ENCODE measurements at places on chromosomes 2 and 18.

DNA sequence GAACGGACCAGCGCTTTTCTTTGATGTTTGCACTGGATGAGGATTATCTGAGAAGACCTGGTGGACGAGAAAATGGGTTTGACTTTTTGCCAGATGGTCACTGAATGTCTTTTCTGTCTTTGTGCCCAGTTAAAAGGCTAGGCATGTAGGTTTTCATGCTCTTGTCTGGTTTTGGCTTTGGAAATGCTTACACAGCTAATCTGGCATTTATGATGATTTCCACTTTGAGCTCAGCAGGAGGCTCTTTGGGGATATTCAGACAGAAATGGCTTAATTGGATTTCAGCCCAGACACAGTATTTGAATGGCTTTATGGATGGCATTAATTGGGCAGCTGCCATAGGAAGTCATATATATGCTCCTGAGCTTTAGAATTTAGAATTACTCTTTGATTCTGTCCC, 59.6 kb downstream of the NCK2 start:
- DNase-seq: no peak

DNA sequence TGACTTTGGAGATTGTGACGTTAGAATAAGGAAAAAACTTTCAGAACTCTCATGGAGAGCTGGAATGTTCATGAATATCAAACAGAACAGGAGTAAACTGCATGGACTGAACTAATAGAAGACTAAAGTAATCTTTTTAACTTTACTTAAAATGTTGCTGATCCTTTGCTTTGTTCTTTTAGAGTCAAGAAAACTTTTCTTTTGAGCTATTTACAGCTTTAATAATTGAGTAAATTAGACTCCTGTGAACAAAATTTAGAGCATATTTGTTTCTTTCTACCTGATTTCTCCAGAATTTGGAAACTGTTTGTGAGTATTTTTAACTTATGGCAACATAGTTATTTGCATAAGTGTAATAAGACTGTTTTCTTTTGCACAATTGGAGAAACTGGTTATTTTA, 146.3 kb downstream of the CDCA7 start:
- DNase-seq: no peak

DNA sequence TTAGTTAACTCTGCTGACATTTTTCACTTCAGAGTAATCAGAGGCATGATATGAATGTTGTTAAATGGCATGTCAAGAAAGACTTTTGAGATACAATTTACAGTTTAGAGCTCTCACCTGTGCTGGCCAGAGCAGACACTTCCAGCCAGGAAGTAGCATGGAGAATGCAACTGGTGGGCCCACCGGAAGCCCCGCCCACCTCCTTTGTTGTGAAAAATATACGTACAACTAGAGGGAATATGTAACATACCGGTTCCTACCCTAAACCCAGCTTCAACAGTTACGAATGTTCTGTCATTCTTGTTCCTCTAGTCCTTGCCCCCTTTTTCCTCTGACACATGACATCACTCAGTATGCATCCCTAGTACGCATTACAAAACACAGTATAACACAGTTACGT, 70.2 kb upstream of the ITM2C start:
- DNase-seq: peak; percentile 12

DNA sequence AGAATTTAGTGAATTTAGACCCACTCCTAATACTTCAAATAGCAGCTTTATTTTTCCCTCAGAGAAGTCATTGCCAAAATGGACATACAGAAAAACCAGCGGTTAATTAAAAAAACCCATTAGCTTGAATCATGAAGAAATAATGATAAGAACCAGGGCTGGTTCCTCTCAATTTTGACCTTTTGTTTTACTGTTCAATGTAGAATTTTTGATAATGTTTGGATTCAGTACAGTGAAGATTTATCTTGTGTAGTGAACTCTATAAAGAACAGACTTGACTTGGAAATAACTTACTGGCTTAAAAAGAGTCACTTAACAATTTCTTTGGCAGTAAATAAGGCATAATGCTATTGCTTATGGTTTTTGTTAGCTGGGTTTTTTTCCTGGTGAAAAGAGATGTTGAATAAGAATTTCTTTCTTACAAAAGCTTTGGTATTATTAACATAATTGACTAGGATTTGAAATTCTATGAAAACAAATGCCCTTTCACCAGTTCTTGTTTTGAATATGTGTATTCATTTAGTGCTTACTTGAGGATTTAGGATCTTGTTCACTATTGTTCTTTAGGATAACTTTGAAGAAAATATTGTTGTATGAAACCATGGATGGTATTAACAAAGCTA, 73.4 kb upstream of the ITPRID2 start:
- DNase-seq: no peak

GRCh38 chr18:10368456-10369453, 85.7 kb upstream of the APCDD1 start:
- no peak for DNase-seq

DNA sequence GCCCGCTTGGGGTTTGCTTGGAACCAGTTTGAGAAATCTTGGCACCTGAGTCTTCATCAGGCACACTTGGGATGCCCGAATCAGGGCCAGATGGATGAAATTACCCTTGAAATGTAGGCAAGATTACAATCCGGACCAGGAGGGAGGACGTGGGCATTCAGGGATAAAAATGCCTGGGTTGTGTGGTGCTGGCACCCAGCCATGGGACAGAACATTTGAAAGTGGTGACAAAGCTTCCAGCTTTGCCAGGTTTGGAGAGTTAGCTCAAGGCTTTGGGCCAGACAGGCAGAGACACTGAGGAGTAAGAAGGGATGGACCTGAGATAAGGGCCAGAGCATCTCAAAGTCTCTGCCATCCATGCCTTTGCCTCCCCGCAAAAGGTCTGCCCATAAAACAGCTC, 182.2 kb downstream of the TTC32 start:
- DNase-seq: no peak

GRCh38 chr2:204796581-204796980, 251.3 kb downstream of the PARD3B start:
- no peak for DNase-seq

GRCh38 chr2:68744366-68744912, 9.8 kb downstream of the ARHGAP25 start:
- DNase-seq: no peak

DNA sequence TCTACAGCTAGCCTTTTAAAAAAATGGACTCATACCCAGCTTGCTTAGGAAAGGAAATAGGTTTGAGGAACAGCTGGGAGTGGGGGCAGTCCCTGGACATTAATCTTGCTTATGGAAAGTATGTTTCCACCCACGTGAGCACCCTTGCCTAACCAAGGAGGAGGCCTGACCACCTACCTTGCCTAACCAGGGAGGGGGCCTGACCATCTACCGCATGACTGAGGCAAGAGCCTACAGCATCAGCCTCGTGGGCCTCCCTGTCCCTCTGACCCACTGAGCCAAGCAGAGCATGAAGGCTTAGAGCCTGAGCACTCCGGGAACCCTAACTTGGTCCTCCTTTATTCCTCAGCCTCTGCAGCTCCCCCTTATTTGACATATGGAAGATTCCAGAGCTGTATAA, 20.2 kb downstream of the PRKAG3 start:
- DNase-seq: no peak

DNA sequence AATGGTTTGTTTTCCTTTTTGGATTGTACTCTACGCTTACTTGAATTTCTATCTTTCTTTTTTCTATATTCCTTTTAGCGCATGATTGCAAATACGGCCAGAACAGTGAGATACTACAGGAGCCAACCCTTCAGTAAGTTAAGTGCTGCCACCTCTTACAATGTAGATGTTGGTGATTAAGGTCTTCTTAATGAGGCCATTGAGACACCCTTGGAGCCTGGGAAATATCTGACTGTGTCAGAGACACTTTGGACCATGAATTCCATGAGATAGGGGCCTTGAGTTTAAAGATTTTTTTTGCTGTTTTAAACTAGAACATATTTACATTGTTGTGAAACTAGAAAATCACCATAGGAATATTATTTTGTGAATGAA, 27.1 kb upstream of the MAP3K20 start:
- DNase-seq: no peak

DNA sequence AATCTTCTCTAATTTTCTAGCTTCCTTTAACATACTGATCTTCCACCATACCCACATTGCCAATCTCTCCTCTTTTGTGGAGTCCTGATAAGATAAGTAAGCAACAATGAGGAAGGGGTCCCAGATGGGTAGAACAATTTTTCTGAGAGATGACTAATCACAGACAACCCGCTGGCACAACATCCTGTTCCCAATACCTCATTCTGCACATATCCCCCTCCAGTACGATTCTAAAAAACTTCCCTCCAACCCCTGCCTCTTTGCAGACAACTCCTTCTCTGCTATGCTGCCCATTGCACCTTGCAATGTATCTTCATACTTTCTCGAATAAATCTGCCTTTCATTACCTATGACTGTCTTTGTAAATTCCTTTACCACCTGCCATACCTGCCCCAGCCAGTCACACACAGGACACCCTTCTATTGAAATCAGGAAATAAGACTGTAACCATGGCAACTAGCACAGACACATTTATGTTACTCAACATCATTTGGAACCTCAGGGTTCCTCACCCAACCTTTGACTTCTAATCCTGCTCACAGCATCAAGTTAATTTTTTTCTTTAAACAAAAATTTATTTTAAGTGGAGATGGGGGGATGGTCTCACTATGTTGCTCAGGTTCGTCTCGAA, 7.4 kb upstream of the EXOC6B start:
- DNase-seq: no peak

DNA sequence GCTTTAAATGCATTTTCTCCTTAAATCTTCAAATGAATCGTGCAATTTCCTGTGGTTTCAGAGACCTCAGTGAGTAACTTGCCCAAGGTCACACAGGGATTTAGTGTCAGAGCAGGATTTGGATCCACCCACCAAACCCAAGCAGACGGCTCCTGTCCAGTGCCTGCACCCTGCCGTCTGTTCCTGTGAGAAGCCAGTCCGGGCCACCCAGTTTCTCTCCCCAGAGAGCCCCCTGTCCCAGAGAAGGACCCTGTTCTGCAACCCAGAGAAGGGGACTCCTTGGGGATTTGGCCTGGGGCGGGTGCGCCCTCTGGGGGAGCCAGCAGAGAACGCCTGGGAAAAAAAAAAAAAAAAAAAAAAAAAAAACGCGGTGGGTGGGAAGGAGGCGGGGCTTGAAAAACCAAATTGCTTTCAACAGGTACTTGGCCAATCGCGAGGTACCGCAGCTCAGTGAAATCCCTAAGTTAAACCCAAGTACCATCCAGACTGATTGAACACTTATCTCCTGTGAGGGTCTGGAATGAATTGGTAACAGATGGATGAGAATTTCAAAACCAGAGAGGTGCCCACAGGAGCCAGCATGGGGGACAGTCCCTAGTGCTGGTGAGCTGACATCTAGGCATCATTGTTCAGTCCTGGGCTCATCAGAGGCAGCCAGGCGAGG, 30.9 kb upstream of the REEP1 start:
- peak; percentile 36 for DNase-seq

GRCh38 chr18:13424363-13424762, 205.8 kb downstream of the LDLRAD4 start:
- no peak for DNase-seq

DNA sequence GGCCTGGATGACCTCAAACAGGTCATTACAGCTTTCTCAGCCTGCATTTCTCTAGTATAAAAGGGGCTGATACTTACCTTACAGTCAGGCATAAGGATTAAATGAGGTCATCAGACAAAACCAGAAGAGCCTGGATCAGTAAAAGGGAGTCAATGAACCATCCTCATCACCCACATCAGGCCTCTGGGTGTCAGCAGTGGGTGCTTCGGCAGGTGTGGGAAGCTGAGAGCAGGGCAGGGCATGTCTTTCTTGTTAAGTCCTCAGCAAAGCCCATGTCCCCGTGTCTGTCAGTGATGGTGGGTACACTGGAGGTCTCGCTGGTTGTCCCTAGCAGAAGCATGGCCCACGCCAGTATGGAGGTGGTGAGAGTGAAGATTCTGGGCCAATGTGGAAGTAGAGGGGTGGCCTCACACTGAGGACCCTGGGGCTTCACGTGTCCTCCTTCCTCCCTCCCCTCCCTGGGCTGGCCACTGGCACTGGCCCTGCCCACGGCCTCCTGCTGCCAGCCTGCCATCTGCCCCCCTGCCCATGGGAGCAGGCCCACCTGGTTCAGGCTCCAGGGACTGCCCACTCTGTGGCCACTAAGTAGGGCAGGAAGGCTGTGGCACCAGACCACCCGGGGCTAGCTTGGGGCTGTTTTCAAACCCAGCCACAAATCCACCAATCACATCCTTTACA, 4.4 kb downstream of the ADRA2B start:
- no peak for DNase-seq

GRCh38 chr2:230905448-230906421, 19.3 kb downstream of the GPR55 start:
- DNase-seq: peak; percentile 84

GRCh38 chr18:13494871-13495445, 231.4 kb downstream of the FAM210A start:
- no peak for DNase-seq

GRCh38 chr2:34738691-34739090, 1139.6 kb upstream of the FAM98A start:
- no peak for DNase-seq

DNA sequence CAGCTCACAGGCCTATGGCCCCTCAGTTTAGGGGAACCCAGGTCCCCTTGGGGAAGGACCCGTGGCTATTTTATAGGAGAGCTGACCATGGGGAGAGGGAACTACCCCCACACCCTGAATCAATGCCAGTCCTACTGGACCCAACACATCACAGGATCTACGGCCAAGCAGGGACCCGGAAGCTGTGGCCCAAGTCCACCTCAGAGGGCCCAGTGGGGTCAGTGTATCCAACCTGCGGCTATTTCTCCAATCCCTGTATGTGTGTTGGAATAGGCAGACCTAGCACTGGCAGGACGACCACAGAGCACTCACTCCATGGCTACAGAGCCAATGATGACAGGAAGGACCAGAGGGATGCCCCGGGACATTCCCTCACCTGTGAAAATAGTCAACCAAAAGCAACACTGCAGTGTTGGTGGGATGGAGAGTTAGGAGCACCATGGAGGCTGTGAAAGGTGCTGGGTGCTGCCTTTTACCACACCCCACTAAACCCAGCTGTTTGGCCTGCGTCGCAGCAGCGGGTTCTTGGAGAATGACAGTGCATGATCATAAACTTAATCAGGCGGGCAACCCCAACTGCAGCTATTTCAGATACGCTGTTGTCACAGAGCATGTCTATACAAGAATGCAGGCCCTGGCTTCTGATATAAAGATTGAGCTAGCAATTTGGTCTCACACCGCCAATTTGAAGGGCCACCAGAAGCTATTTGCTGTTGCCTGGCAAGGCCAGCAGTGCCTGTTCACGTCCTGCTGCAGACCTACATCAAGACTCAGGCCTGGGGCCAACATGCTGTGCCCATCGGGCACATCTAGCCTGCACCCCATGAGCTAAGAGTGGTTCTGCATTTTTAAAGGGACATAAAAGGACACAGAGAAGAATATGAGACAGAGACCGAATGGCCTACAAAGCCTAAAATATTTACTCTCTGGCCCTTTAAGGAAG, 110.4 kb downstream of the EIPR1 start:
- no peak for DNase-seq

GRCh38 chr2:20608666-20609348, 42.1 kb downstream of the HS1BP3 start:
- no peak for DNase-seq
